8988T (cell line): ENCODE measurements at places on chromosomes 5 and 9.

- DNase-seq: no peak
Measured at GRCh38 chr5:98296426-98296825, 477.0 kb upstream of the RGMB start.

DNA sequence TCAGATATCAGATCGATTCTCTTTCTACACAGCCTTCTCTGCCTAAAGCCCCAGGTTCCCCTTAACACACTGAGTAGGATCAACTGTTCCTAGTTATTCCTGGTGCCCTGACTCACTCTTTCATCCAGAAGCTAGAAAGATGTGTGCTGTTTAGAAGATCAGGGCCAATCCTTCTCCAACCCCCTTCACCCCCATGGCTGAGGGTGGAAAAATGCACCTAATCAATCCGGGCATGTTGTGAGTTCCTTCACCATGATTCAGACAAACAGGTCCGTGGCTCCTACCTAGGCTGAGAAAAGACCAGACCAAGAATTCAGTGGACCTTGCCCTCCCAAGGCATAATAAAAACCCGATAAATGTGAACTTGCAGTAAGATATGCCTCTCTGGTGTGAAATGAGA lies 85.4 kb upstream of the EQTN start:
- DNase-seq: no peak

- DNase-seq: peak; percentile 20
Measured at GRCh38 chr9:114914139-114914538, 16.3 kb downstream of the TNFSF8 start.

- DNase-seq: no peak
Measured at GRCh38 chr9:9558907-9559306, 1053.9 kb downstream of the PTPRD start.

DNA sequence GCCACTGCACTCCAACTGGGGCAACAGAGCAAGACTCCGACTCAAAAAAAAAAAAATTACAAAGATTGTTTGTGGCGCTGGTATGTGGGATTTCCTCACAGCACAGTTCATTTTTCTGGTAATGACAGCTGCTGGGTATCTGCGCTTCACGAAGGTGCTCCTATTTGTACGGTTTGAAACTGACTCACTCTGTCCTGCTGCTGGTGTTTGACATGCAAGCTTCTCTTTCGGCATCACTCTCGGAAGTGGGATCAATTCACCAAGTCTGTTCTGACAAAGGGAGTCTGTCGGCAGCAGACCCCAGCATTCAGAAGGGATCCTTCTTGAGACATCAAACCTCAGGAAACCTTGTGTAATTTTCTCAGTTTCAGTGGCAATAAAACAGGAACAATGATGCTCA lies 26.3 kb downstream of the MAML1 start:
- DNase-seq: no peak

DNA sequence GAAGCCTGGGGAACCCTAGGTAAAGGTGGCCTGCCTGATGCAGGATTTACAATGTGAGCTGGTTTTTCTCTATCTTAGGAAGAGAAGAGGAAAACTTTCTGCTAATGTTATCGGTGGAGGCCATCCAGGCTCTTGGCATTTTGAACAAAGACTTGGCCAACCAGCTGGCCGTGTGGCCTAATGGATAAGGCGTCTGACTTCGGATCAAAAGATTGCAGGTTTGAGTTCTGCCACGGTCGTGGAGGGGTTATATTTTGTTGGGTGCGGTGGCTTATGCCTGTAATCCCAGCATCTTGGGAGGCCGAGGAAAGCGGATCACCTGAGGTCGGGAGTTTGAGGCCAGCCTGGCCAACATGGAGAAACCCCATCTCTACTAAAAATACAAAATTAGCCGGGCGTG lies 9.6 kb downstream of the C9orf152 start:
- no peak for DNase-seq

DNA sequence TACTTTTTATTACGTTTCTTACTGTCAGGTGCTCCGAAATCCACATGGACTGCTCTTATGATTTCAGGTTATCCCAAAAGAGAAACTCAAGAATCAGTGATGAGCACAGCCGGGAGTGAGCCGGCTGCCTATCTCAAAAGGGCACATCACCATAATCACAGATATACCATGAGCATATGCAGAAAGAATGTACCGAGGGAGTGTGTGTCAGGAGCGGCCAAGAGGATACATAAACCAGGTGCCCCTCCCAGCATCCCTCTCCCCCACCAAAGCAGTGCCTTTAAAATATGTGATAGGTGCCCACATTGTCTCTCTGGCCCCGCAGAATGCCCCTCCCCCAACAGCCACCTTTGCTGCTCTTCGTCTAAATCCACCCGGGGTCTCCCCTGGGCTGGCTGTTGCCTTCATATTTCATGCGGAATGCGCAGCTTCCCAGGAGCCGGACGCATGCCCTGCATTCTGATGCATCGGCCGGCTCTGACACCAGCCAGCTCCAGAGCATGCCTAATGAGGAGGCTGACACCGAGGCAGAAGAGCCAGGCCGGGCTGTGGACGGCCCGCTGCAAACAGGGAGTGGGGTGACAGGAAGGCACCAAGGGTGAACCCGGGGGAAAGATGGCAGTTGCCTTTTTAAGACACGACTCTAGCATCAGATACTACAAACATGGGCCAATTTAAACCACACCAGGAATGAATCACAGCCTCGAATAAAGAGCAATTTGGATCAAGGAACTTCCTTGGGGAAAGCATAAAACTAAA lies 652.3 kb downstream of the BNC2 start:
- DNase-seq: no peak

DNA sequence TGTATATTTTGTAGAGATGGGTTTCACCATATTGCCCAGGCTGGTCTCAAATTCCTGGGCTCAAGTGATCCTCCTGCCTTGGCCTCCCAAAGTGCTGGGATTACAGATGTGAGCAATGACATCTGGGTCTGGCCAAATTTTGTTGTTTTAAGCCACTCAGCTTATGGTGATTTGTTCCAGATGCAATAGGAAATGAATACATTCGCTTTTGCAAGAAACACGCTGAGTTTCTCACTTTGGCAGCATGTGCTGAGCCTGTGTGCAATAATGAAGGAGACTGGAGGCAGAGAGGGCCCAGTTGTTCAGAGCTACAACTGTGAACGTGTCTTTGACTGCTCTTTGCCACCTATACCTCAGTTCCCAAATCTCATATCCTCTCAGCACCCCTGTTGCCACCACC lies 56.4 kb downstream of the KIF4B start:
- no peak for DNase-seq

GRCh38 chr5:74628359-74628758 lies 12.2 kb downstream of the ENC1 start:
- DNase-seq: no peak

- peak; percentile 62 for DNase-seq
Measured at GRCh38 chr9:99433555-99433954, 211.5 kb downstream of the SEC61B start.

GRCh38 chr5:136374003-136374402 lies 8.7 kb upstream of the TRPC7 start:
- DNase-seq: no peak

GRCh38 chr9:112620388-112620787 lies 97.5 kb downstream of the INIP start:
- DNase-seq: no peak

GRCh38 chr5:150322202-150322601 lies 19.5 kb upstream of the ARSI start:
- DNase-seq: no peak

GRCh38 chr9:93592643-93593021 lies 16.2 kb downstream of the PHF2 start:
- peak; percentile 35 for DNase-seq

DNA sequence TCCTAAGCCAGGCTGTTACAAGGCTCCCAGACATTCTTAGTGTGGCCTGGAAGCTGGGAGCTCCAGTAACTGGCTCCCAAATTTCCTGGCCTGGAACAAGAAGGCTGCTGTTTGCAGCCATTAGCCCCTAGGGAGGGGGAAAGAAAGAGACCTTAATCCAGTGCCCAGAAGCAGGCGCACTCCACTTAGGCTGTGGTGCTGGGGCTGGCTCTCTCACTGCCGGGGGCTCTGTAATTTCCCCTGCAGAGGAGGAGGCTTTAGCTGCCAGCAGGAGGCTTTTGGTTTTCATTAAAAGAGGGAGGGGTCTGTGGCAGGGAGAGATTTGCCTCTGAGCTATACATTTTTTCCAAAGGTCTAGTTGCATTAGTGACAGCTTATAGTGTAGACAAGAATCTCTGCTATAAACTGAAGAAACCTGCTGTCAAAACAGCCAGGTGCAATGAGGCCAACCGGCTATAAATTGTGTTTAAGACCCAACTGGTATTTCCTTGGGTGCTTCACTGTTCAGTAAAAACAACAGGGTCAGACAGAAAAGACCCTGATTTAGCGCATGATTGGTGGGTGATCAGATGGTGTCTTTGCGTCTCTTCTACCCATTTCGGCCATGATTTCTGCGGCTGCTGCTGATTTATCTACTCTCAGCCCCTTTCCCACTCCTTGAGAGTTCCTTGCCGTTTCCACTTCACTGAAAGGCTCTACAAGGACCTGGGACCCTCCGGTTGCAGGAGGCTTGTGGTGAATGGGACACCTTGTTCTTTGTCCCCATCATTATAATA lies 254.6 kb downstream of the AOPEP start:
- DNase-seq: no peak

DNA sequence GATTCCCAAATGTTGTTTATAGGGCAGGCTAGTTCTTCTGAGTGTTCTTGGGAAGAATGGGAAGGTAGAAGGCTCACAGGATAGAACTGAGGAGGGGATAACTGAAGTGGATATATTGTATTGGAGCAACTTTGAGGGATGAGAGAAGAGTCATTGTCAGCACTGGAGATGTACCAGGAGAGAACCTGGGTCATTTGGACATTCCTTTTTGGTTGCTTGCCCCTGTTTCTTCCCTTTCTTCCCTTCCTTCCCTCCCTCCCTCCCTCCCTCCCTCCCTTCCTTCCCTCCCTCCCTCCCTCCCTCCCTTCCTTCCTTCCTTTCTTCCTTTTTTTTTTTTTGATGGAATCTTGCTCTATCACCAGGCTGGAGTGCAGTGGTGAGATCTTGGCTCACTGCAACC lies 45.3 kb downstream of the RALGPS1 start:
- no peak for DNase-seq

DNA sequence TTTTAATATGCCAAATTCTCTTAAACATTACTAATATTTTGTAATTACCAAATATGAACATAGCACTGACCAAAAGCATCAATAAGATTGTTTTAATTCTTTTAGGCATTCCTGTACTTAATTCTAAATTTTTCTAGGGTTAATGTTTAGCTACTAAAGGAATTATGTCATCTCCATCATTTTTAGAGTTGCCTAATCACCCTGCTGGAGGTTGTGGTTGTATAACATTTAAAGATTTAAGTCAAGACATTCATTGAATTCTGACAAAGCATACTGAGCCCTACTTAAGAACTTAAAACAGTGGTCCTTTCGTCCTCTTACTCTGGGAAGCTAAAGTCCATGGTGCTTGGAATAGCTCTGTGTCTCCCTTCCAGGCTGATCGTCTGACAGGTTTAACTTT lies 28.1 kb upstream of the DAB2 start:
- DNase-seq: no peak

- DNase-seq: no peak
Measured at GRCh38 chr9:127768698-127769097, 9.8 kb downstream of the SH2D3C start.

DNA sequence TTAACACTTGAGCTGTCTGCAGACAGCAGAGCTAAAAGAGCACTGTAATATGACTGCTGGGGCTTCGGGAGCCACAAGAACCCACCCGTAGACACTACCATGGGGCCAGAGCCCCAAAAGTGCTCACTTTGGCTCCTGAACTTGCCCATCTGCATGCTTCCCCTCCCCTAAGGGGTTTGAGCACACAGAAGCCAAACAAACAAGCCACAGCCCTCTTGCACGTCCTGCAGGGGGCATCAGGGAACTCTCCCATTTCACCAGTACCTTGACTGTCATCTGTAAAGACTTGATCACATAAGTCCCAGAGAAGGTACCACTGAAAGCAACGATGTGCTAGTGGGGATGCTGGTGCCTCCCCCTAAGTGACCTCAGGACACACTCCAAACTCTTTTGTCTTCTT lies 681.8 kb downstream of the SEMA5A start:
- DNase-seq: no peak

DNA sequence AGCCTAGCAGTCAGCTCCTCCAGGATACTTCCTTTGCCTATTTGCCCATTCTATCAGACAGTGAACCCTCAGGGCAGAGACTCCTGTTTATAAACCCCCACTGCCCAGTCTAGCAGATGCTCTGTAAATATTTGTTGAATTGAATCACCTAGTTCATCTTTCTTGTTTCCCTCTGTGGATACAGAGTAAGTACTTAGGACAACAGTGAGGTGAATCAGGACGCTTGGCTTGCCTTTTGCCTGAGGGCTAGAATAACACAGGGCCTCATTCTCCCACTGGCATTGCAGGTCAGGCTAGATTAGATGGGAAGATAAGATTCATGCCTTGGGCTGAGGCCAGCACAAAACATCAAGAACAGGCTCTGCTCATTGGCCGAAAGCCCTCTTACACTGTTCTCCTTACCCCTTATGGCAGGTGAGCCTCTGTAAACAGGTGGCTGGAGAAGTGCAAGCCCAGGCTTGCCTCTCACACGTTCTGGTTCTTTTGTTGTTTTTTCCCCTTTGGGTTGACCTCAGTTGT lies 22.2 kb downstream of the TNFSF8 start:
- no peak for DNase-seq

- DNase-seq: no peak
Measured at GRCh38 chr9:14822666-14823065, 87.6 kb downstream of the FREM1 start.

GRCh38 chr9:115498303-115498702 lies 380.3 kb upstream of the TNC start:
- no peak for DNase-seq

DNA sequence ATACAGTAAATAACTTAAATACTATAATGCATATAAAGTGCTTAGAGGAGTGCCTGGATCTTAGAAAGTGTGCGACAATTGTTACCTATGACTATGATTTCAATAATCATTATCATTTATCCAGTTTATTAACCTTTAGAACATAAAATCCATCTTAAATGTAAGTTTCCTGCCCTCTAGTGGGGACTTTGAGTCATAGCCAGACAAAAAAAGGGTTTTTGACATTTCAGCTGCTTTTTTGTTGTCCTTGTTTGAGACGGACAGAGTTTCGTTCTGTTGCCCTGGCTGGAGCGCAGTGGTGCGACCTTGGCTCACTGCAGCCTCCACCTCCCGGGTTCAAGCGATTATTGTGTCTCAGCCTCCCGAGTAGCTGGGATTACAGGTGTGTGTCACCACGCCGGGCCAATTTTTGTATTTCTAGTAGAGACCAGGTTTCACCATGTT lies 9.7 kb upstream of the C9orf152 start:
- no peak for DNase-seq

- no peak for DNase-seq
Measured at GRCh38 chr9:112757282-112757883, 6.8 kb downstream of the SNX30 start.
